ENCODE measurements at places on chromosomes 12 and 14.

- no peak overlapping the region for H3K4me3 ChIP-seq
- H3K4me1 ChIP-seq = no peaks in the 10 kb centered on the region
- no peaks in the 10 kb centered on the region for H3K36me3 ChIP-seq
- DNase-seq = no peak
Measured at GRCh38 chr12:43812926-43813325, 6.8 kb upstream of the TWF1 start.

DNA sequence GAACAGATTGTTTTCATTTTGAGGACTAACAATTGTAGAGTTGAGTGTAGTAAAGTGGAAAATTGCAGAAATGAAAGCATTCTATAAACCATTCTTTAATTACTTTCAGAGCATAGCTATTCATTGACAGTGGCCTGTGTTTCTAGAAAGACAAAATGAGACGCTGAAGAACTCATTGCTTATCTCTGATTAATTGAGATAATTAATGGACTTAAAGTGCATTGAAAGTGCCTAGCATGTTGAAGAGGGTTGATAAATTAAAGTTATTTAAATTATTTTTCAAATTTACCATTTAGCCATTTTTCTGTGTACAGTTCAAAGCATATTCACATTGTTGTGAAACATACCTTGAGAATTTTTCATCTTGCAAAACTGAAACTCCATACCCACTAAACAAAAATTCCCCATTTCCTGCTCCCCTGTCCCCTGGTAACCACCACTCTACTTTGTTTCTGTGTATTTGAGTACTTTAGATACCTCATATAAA, 57.4 kb downstream of the DAAM1 start:
- DNase-seq = no peak
- no peaks in the 10 kb centered on the region for H3K27me3 ChIP-seq
- no peak overlapping the region for H3K27ac ChIP-seq
- H3K36me3 ChIP-seq = no peaks in the 10 kb centered on the region
- H3K4me3 ChIP-seq = no peak overlapping the region

DNA sequence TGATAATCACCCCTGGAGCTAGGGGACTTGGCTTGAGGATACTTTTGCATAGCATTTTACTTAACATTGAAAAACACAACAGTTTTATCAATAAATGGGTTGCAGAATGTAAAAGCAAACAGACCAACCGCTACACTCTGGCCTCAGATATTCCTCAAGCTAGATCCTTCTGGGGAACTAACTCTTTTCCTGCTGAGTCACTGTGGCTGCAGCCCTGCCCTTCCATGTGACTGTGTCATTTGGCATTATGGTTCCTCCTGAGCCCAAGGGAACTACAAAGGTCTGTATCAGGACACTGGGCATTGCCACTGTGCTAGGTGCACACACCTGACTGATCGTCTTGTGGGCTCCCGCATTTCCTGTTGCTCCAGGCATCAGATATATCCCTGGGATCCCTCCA, 56.6 kb downstream of the TTC9 start:
- H3K36me3 ChIP-seq = no peaks in the 10 kb centered on the region
- no peaks in the 10 kb centered on the region for H3K4me1 ChIP-seq

DNA sequence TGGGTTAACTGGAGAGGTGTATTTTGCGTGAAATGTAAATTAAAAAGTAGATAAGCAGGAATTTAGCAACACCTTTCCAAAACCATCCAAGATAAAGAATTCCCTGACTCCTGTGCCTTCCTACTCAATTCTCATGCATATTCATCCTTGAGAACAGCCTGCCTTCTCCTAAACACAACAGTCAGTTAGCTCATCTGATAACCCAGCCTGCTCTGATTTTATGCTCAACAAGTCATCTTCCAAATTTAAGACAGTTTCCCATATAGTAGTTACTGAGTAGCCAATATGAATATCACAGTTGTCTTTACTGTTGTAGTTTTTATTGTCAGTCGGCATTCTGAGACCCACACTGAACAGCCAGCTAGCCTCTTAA, 27.1 kb downstream of the CPNE8 start:
- no peaks in the 10 kb centered on the region for H3K36me3 ChIP-seq
- no peaks in the 10 kb centered on the region for H3K27me3 ChIP-seq
- no peak overlapping the region for H3K27ac ChIP-seq
- H3K4me3 ChIP-seq = no peak overlapping the region
- DNase-seq = no peak

Data from CD4-positive, alpha-beta T cell (primary cell).